ENCODE measurements at places on chromosomes 11 and 22. TPM values are rescaled to one million over a fixed set of nuclear protein-coding genes. Genes with fewer than 3 reads are reported as not detected.

Gene OR5A2
- not detected for total RNA-seq

Gene E2F8
- total RNA-seq: 22.0 TPM

GRCh38 chr11:83063073-83063754, 8.5 kb downstream of the RAB30 start:
- no peaks in the 10 kb centered on the region for H3K36me3 ChIP-seq
- H3K4me3 ChIP-seq: no peak overlapping the region
- H3K27ac ChIP-seq: no peak overlapping the region
- DNase-seq: peak; percentile 64
- H3K4me1 ChIP-seq: peaks cover 14% of the 10 kb centered on the region

Gene EHF
- 85.7 TPM for total RNA-seq

DNA sequence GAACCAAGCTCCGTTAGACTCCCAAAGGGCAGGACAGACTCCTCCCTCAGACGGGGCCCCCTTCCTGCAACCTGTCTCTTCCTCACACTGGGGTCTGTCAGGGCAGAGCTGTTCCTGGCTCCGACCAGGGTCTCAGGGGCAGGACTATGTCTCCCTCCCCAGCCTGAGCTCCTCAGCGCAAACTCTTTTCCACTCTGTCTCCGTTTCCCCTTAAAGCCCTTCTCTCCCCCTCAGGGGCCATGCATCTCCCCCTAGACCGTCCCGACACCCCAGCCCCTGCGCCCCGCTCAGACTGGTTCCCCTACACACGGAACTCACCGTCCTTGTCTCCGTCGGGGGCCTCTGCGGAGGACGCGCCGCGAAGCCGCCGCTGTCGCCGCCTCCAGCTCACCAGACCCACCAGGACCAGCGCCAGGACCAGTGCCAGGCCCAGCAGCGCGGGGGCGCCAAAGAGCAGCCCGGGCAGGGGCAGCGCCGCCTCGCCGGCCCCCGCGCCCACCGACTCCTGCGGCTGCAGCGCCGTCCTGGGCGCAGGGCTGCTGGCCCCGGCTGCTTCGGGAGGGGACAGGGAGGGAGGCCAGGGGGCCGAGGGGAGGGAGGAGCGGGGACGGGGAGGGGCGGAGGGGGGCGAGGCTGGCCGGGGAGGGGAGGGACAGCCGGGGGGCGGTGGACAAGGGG, 684 bp downstream of the TNFRSF13C start:
- peaks cover 6% of the 10 kb centered on the region for H3K27me3 ChIP-seq
- no peak overlapping the region for H3K27ac ChIP-seq
- H3K36me3 ChIP-seq: no peaks in the 10 kb centered on the region
- no peaks in the 10 kb centered on the region for H3K4me1 ChIP-seq
- peak overlapping the region; percentile 24 for H3K4me3 ChIP-seq

DNA sequence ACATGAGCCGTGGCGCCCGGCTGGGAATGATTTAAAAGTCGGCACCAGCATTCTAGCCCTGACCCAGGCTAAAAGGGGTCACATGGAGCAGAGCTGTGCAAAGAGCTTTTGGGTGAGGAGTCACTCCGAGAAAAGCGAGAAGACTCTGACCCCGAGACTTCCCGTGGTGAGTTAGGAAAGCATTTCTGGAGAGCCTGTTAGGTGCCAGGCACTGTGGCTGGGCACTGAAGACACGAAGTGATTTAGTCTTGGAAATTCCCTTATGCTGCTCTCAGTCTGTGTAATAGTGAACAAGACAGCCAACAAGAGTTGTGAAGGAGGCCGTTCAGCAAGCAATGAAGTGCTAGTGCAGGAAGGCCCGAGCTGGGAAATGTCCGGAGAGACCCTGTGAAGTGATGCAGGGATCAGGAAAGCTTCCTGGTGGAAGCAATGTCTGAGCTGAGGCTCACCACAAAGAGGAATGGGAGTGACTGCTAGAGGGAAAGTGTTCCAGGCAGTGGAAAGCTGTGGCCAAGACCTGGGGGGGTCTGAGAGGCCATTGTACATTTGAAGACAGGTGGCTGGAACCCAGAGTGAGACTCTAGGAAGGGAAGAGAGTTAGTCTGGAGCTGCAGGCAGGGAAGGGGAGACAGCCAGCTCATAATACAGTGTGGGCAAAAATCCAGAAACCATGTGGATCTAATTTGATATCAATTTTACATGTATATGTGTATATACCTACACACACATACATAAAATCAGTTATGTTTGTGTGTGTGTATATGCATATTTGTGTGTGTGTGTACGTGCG, 31.6 kb downstream of the MARK2 start:
- no peaks in the 10 kb centered on the region for H3K36me3 ChIP-seq
- no peak overlapping the region for H3K4me3 ChIP-seq
- no peak for DNase-seq
- no peaks in the 10 kb centered on the region for H3K27me3 ChIP-seq
- H3K27ac ChIP-seq: 0 out of 2 replicates have a peak overlapping the region, but pooled peaks have one; percentile 16
- H3K4me1 ChIP-seq: peaks cover 83% of the 10 kb centered on the region

- H3K4me1 ChIP-seq: no peaks in the 10 kb centered on the region
- H3K27ac ChIP-seq: no peak overlapping the region
These were observed 827 bp downstream of the GSC2 start for GRCh38 chr22:19149047-19149883.

- H3K4me3 ChIP-seq: no peak overlapping the region
- no peak overlapping the region for H3K27ac ChIP-seq
- H3K27me3 ChIP-seq: no peaks in the 10 kb centered on the region
- DNase-seq: no peak
These were observed 247.9 kb upstream of the CNTN5 start for GRCh38 chr11:98772893-98773292.

Gene EEF1G
- total RNA-seq: 1,773 TPM

GRCh38 chr22:40628354-40629042, 8.0 kb downstream of the MRTFA start:
- no peaks in the 10 kb centered on the region for H3K36me3 ChIP-seq
- no peak overlapping the region for H3K4me3 ChIP-seq
- no peak overlapping the region for H3K27ac ChIP-seq
- no peak for DNase-seq
- H3K27me3 ChIP-seq: no peaks in the 10 kb centered on the region

DNA sequence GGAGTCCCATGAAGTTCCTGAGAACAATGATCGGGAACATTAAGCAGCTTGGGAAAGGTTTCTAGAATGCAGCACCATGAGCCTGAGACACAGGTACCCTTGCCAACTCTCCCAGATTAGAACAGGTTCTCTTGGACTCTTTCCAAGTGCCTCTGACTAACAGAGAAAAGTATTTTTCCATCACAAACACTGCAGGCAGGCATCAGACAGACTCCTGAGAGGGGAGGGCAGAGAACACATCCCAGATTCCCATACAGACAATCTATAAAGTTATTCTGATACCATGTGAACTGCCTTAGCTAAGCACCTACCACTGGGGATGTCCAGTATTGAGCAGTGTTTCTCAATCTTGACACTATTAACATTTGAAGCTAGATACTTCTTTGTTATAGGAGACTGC, 27.3 kb downstream of the SERGEF start:
- H3K4me3 ChIP-seq: no peak overlapping the region
- peak; percentile 28 for DNase-seq
- 0 out of 2 replicates have a peak, but pooled peaks cover 8% of the 10 kb centered on the region for H3K36me3 ChIP-seq
- H3K4me1 ChIP-seq: 0 out of 2 replicates have a peak, but pooled peaks cover 4% of the 10 kb centered on the region

Measured in PC-9 (cell line).